ENCODE measurements at places on chromosomes 2 and 18.

GRCh38 chr18:49692906-49693716 lies 120.2 kb downstream of the ACAA2 start:
- DNase-seq = no peak

DNA sequence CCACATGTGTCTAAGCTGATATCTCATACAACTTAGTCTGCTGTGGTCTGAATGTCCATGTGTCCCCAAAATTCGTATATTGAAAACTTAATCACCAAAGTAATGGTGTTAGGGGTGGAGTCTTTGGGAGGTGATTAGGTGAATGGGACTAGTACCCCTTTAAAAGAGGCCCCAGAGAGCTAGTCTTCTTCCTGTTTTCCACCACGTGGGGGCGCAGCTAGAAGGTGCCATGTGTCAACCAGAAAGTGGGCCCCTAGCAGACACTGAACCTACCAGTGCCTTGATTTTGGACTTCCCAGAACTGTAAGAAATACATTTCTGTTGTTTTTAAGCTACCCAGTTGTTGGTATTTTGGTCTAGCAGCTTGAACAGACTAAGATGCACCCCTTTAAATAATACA lies 86.6 kb downstream of the ASB1 start:
- peak; percentile 70 for DNase-seq

DNA sequence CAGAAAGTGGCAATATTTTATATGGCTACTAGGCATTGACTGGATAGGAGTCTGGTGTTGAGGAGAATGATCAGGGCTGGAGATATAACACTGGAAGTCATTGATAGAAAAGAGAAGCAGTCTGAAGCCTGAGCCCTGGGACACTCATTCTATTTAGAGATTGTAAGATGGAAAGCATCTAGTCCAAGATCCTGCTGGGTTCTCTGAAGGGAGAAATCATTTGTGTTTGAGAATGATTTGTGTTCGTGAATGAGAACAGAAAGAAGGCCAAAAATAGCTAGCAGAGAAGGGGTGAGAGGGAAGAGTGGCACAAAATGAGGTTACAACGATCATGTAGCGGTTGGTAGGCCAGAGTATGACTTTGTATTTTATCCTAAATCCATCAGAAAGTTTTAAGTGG lies 7.6 kb upstream of the ALS2 start:
- DNase-seq = no peak

DNA sequence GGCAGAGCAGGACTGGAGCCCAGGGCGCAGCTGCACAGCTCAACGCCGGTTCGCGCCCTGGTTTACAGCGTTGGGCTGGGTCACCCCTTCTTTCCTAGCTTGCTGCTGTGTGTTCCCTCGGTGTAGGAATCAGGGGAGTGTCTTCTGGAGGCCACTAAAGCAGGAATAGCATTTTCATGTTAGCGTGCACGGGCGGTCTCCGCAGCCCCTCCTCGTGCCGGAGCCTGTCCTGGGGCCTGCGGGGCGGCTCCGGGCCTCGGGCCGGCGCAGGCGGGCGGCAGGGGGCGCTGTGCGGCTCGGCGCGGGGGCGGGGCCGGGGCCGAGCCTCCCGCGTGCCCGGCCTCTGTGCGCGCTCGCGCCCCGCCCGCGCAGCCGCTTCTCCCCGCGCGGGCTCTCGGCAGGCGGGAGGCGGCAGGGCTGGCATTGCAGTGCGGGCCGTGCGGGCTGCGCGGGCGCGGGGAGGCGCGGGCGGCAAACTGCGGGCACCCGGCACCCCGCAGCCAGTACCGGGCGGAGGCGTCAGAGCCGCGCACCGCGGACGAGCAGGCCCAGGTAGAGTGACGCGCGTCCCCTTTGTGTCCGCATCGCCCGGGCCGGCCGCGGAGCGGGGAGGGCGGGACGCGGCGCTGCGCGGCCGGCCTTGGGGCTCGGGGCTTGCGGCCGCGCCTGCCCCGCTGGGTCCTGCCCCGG lies at the start of gene RNF144A:
RNF144A (plus strand) TSS at position 342 of the 690 bp plus-strand sequence. CDS start 79,515 bp downstream, outside the sequence.
- peak; percentile 29 for DNase-seq

DNA sequence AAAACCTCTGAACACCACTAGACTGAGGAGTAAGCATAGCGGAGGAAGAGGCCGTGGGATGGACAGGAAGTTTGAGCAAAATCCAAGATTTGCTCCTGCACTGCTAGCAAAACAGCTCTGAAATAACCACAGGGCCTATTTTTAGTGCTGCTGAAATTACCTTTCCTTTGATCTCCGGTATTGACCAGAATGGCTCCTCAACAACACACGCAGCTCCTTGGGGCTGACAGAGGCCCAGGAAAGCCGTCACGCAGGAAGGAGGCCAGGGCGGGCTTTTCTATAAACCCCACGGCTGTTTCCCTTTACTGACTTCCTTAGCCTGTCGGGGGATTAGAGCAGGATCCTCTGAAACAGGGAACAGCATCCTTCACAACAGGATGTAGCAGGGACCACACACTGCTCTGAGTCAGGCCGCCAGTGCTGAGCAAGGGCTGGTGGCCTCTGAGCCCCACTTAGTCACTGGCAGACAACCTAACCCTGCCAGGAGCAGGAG lies 80.8 kb upstream of the LCLAT1 start:
- no peak for DNase-seq

- no peak for DNase-seq
Observed at GRCh38 chr18:75530566-75531211, 103.2 kb upstream of the SMIM21 start.

DNA sequence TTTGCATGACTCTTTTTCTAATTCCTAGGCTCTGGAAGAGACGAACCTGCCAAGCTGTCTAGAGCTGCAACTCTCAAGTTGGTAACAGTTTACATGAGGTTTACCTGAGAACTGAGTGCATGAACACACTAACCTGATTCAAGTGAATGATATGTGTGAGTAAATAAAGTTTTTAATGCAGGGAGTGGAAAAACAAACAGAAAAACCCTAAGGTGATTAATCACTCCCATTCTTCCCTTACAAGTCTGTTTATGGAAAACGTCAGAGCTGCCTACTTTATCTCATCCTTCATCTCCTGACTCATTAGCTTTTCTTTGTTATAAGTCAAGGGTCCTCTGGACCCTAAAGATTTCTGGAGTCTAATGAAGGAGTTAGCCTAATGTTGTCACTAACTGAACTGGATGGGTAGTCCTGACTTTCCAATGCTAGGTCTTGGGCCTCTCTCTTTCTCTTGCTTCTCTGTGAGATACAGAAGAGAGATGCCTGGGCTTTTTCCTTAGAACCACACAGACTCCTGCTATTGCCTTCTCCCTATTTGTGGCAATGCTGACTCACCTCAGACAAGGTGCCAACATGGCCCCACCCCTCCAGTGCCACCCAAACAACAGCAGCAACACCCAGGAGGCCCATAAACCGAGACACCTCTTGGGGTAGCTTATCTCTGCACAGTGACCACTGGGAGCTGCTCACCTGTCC lies 952.4 kb downstream of the EPHA4 start:
- DNase-seq = peak; percentile 70

DNA sequence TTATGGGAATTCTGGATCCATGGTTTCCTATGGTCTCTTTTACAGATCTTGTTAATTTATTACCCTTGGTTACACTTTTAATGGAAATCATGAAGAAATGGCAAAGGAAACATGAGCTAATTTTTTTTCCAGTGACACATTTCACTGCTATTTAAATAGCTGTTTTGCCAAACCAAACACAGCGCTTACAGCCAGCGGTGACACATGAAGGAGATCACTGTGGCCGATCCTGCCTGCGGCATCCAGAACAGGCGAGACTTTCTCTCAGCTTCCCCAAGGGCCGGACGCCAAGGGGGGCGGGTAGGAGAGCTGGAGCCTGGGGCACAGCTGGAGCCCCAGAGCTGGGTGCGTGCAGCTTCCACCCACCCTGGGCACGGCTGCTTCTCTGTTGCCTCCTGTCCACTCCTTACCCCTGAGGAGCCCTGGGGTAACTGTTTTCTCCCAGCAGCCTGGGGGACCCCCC lies 81.4 kb upstream of the PKDCC start:
- DNase-seq = peak; percentile 59

Measured in HT-29 (cell line).